Left lung (tissue), 14 donors: ENCODE measurements at places on chromosomes 2 and 18.
A peak's percentile ranks its signal among the peaks of the same experiment; 100 is the strongest.

- no peak for DNase-seq
Measured at GRCh38 chr2:223062396-223062795, 10.4 kb downstream of the KCNE4 start.

DNA sequence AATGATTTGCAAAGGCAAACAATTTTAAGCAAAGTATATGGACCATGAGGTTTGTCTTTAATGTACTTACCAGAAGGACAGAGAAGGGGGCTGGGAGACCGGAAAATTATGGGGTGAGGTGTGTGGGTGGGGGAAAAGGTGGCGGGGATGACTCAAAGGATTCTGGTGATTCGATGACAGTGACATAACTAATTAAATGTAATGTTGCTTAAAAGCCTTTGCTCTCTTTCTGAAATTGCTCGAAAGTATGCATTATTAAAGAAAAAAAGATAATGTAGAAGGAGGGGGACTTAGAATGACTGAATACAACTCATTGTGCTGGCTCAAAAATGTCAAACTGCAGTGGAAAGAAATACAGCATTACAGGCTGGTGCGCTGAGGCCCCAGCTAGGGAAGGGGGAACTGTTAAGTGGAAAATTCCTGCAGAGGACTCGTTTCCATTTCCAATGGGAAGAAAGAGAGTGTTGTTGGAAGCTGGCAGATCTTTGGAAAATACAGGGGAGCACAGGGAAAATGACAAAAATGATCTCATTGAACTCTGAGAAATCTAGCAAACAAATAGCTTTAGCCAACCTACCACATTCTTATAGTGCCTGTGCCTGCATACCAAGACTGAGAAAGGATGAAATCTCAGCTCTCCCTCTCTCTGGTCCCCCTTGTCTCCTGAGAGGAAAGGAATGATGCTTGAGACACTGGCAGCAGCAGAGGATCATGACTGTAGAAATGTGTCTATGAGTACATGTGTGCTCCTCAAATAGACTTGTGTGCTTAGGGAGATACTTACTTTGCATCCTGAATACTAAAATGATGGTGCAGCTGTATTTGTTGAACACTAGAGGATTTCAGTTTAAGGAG is 632.4 kb downstream of the NYAP2 start:
- DNase-seq: no peak

GRCh38 chr2:39416140-39416539 is 20.9 kb downstream of the MAP4K3 start:
- no peak for DNase-seq

DNA sequence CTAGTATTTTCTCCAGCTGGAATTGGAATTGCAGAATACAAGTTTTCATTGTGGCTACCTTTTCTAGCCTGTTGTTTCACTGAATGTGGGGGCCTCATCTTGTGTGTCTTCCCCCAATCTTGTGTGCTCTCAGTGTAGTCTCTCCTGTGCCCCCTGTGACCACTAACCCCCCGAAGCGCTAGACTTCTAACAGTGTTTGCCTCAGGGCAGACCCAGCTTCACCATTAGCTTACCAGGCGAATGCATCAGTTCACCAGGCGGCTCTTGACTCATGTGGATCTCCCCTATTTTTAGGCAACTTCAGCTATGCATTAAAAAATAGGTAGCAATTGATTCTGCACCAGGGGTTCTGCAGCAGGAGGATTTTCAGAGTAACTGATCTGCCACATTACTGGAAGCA is 376.2 kb upstream of the MEIS1 start:
- DNase-seq: no peak

- no peak for DNase-seq
Measured at GRCh38 chr18:49630246-49630699, 68.4 kb downstream of the LIPG start.

GRCh38 chr2:54423213-54423612 is 32.9 kb upstream of the SPTBN1 start:
- DNase-seq: no peak

GRCh38 chr2:146366276-146366675 is 1478.6 kb upstream of the ACVR2A start:
- DNase-seq: no peak

DNA sequence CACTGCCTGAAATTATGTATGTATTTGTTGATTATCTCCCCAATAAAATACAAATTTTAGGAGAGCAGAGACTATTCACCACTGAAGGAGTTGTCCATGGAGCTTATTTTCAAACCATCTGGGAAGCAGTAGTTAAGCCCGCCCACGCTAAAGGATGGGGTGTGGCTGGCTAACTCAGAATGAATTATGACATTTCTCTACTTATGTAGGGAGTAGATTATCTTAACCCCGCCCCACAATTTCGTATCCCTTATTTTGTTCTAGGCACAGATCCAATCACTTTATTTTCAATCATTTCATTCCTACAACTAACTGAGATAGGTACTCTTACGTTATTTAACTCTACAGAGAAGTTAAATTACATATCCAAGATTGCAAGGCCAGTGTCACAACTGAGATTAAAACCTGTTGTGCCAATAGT is 1.4 kb upstream of the LAPTM4A start:
- DNase-seq: peak; percentile 54

DNA sequence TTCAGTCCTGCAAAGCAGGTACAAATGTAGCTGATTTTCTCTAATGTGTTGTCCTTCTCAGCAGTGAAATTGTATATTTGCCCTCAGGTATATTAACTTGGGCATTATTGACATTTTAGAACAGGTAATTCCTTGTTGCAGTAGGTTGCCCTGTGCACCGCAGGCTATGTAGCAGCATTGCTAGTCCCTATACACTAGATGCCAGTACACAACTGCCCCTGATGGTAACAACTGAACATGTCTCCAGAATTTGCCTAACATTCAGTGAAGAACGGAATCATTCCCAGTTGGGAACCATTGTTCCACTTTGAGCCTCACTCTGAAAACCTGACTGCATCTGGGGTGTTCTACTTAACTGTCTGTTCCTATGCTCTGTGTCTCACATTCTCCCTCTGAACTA is 23.1 kb upstream of the TFPI start:
- no peak for DNase-seq

DNA sequence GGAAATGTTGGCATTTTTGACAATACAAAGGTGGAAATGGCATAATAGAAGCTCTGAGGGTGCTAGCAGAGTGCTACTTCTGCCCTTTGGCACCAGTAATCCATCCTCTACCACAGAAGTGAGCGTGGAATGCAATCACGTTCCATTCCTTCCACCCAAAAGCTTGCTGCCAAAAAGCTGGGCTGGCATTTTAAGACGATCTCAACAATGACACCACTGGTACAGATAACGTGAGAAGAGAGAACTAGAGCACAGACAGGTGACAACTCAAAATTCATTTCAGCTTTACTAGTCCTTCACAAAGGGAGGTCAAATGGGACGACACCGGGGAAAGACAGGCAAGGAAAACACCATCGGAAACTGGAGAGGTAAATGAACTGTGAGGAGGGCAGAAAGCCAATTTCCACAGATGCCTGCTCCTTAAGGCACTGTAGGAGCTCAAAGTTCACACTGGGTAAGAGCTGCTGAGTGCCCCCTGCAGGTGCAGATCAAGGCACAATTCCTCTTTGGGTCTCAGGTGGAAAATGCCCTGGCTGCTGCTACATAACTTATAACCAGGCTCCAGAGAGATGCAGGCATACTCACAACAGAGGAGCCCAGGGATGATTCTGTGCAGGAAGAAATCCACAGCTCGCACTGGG is 50.7 kb upstream of the RNU4ATAC start:
- DNase-seq: peak; percentile 36

GRCh38 chr2:178392215-178392614 is 58.8 kb downstream of the PRKRA start:
- no peak for DNase-seq

- no peak for DNase-seq
Measured at GRCh38 chr18:11669271-11669947, 19.7 kb upstream of the GNAL start.

DNA sequence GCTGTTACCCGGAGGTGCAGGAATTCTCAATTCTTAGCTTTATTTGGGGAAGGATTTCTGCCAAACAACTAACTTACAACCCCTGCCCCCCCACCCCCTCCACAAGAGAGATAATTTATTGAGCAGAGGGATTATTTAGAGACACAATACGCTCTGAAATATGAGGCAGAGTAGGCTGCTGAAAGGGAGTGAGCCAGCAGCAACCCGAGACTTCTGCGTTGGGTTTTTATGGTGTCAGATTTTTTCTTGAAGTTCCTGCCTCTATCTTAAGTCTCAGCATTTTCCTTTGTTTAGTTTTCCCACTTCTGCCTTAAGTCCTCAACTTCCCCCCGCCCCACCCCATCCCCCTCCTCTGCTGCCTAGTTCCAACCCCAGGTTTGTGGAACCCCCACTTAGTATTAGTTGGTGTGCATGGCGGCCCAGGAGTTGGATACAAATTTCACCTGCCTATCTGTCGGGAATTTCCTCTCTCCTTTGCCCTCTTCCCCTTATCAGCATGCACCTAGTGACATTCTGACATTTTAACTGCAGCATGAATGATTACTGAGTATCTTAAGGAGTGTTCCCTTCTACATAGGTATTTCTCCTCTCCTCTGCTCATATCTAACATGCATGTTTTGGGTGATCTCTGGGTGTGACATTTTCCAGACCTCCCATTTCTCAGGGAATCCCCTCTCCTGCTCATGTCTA is 1635.9 kb upstream of the LRRTM1 start:
- no peak for DNase-seq

- DNase-seq: no peak
Measured at GRCh38 chr2:33292981-33293595, 183.4 kb upstream of the RASGRP3 start.

DNA sequence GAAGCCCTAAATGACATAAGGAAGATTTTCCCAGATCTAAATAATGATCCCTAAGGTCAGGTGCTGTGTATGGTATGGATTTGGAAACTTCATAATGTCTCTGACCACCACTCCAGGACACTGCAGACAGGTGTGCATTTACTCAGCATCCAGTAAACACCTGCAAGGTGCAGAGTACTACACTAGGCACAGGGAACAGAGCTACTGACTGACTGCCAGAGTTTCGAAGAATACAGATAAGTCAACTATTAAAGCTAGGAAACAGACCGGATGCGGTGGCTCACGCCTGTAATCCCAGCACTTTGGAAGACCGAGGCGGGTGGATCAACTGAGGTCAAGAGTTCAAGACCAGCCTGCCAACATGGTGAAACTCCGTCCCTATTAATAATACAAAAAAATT is 65.0 kb downstream of the ATP8B1 start:
- DNase-seq: no peak

DNA sequence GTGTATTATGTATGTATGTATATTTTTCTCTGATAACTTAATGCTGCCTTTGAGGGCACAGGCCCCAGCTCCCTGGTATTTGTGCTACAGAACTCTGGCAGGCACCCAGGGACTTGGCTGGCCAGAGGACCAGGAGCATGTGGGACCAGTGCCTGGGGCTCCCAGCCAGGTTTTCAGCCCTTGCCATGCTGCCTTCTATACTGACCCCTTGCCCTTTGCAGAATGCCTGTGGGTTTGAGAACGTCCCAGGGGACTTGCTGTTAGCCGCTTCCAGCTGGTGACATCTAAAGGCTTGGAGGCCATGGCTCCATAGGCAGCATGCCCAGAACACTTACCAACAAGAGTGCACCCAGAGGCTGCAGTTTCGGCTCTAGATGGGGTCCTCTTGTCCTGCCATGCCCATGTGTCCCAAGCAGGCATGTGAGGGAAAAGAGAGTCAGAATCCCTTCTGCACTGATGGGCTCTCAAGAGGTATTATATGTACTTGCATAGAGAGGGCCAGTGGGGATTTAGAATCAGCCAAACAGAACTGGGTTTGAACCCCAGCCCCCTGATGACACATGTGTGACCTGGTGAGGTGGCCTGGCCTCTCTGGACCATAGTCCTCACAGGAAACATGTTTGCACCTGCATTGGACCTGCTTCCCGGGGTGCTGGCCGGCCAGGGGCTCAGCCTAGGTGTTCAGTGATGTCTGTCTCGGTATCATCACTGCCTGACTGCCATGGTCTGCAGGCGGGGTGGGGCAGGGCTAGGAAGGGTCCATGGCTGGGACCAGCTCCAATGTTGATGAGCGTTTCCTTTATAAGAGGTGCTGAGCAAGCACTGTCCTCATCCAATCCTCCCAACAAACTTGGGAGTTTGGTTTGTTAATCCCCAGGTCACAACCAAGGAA is 119.2 kb upstream of the FHL2 start:
- no peak for DNase-seq

GRCh38 chr2:63735931-63736330 is 105.8 kb upstream of the UGP2 start:
- no peak for DNase-seq

DNA sequence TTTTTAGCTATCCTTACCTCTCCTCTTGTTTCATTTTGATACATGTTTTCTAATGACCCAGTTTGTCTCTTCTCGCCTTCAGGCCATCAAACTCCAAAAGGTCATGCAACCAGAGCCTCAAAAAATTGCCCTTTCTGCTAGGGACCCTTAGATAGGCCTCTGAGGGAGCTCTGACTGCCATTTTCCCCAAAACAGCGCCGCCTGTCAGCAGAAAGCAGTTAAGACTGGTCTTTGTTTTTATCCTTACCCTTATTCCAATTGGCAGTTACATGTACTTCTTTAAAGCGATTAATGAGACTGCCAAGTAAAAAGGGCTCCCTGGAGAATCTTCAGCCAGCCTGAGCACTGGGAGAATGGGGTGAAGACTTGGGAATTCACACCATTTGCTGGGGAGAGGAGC is 55.1 kb upstream of the RIT2 start:
- no peak for DNase-seq

DNA sequence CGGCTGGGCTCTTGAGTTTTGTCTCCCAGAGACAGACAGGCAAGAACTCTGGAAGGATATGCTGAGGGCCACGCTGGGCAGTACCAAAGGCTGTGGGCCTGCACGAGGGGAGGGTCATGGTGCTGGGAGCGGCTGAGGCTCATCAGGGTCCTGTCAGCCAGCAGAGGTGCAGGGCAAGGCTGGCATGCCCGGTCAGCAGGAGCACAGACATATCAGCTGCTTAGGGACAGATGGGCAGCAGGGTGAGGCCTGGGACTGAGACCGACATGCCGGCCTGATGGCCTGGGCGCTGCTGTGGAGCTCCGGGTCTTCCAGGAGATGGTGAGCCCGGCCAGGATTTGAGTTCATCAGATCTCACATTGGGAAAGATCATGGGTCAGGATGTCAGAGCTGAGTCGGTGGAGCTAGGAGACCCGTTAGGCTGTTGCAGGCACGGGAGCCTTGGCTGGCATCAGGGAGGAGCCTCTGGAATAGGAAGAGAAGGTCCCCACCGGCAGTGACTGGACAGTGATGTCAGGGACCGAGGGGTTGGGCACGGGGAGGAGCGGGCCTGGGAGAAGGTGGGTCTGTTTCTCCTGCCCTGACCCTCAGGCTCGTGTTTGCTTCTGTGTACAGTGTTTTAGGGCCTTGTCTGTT is 18.8 kb downstream of the CNDP2 start:
- DNase-seq: no peak
